ENCODE measurements at places on chromosomes 5 and 9.

DNA sequence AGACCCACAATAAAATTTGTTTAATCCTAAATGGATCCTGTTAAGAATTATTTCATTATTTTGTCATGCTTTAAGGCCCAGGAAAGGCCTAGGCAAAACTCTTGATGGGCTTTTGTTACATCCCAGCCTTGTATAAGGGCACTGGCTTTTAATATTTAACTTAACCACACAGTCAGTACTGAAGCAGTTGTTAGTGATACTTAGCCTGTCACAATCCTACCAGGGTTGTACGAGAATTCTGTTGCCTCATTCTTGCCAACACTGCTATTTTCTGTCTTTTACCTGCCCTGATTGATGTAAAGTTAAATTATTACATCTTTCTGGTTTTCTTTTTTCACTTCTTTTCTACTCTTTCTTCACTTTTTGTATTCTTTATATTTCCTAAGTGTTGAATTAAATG lies 10.9 kb downstream of the ZNF169 start:
- DNase-seq, result no peak

DNA sequence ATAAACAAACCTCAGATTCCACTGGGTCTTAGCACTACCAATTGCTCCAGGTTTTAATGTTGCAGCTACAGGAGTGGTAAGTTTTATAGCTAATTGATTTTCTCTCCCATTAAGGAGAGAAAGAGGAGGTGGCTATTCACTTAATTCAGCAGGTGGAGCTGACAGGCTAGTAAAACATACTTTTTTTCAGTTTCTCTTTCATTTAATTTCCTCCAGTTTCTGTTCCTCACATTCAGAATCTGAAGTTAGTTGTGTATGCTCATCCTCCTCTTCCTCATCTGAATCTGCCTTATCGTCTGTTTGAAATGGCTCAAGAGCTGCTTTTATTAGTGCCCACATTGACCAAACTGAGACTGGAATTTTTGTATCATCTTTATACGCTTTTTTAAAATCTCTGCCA lies 98.0 kb downstream of the PLPPR1 start:
- DNase-seq, result no peak

GRCh38 chr5:31954091-31954490 lies 220.0 kb downstream of the GOLPH3 start:
- DNase-seq, result no peak

DNA sequence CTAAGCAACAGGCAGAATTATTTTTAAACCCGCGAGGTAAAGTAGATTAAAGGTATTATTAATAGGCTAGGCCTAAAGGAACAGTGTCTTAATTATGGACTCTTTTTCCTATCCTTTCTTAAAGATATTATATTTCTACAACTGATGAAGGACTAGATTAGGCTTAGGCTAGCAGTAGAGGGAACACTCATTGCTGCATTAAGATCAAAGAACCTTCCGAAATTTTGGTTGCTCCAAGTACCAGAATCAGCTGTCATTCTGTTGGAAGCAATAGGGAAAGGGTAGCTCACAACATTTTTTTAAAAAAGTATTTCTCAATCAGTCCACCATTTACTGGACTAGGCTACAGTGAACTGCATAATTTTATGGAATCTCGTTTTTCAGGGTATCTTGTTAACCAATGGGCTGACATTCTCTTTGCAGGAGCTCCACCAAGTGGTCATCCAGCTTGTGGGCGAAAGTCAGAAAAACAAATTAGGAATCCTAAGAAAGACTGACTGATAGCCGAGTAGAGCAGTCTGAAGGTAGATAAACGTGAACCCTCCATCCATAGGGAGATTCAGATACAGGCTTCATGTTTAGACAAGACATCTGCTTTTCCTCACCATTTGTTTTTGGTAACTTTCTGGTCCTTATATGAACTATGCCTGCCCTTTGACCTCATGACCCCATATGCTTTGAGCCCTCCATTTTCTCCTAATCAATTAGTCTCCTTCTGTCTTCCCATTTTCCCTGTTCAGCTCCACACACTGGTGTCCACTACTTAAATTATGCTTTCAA lies 103.6 kb upstream of the CHD1 start:
- no peak for DNase-seq

DNA sequence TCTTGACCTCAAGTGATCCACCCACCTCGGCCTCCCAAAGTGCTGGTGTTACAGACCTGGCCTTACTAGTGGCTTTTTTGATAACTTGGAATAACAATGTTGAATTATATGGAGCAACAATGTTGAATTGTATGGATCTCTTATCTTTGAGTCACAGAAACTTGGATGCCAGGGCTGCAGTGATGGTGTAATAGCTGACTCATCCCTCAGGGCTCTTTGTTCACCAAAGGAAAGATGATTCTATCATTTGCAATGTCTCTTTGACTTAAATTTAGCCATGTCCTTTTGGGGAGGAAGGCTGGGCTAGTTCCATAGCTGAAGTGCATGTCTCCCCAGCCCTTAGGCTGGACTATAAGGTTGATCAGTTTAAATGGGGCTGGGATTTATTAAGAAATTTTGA lies 172.3 kb downstream of the PDZD2 start:
- no peak for DNase-seq

DNA sequence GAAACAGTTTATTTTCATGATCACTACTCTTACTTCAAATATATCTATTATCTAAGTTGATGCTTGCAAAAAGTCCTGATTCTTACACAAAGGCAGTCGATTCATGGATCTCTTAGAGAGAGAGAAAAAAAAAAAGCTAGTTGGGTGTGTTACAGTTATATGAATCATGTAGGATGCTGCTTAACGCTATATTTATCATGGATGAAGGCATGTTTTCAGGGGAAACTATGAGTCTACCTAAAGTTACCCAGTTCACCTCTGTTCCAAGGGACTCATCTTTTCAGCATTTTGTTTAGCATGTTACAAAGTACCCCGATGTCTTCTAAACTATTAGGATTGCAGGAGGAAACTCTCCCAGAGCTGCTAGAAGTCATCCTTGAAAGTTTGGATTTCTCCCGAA lies 13.5 kb downstream of the TMC1 start:
- no peak for DNase-seq

GRCh38 chr5:4700871-4701270 lies 439.3 kb upstream of the ADAMTS16 start:
- no peak for DNase-seq

GRCh38 chr5:1111241-1111726 lies 579 bp downstream of the SLC12A7 start:
- no peak for DNase-seq

GRCh38 chr5:171840711-171841522 lies 55.3 kb downstream of the SMIM23 start:
- DNase-seq, result no peak

- no peak for DNase-seq
Measured at GRCh38 chr5:3116366-3116765, 364.9 kb upstream of the IRX2 start.

GRCh38 chr5:136330353-136331038 lies 34.8 kb downstream of the TRPC7 start:
- DNase-seq, result no peak

DNA sequence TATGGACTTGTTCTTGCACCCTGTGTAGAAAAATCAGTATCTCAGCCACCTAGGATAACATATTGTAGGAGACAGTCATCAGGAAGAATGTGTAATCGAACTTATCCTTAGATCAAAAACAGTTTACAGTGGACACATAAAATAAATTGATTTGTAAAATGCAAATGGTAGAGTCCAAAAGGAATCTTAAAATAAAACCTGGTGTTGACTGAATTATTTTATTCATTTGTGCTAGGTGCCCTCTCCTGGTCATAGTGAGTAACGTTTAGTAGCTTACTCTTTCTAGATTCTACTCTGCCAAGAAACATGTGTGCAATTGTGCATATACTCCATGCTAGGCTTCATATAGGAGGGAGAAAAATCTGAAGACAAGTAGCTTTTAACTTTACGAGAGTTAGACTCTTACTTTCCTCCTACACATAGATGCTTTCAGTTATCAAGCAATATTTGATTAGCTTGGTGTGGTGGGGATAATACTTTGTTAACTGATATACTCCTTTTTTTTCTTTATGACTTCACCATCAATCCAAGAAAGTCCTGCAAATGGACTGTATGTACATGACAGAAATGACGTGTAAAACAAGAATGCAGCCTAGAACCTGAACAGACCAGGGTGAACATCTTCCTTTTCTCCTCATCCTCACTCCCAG lies 23.7 kb upstream of the LOX start:
- no peak for DNase-seq

DNA sequence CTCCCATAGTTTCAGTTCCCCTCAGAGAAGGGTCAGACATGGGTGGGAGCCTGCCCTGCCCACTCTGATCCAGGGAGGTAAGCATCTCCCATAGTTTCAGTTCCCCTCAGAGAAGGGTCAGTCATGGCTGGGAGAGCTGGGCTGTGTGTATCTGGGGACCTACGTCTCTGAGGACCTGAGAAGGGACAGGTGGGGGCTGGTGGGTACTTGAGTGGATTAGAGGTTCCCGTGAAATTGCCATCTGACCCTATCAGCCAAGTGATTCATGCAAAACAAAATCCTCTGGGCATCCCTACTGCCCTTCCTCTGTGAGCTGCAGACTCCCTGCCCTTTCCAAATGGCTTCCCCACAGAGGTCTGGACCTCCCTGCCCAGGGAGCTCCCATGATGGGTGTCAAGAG lies 3.9 kb downstream of the ENHO start:
- DNase-seq, result no peak

- DNase-seq, result no peak
Measured at GRCh38 chr9:26723486-26723885, 169.1 kb downstream of the CAAP1 start.

DNA sequence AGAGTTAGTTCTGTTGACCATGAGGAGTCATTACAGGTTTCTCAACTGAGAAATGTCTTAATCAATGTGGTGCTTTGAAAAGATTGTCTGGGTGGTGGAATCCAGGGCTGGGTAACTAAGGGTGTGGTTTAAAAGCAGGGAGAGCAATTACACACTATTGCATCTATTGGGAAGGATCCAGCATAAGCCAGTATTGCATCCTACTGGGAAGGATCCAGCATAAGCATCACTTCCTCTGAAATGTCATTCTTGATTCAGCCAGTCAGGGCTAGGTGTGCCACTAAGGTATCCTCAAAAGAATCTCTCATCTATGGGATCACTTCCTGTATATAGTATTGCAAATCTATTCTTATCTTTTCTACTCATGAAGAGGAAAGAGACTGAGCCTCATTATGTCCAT lies 38.6 kb downstream of the ELOVL7 start:
- no peak for DNase-seq

DNA sequence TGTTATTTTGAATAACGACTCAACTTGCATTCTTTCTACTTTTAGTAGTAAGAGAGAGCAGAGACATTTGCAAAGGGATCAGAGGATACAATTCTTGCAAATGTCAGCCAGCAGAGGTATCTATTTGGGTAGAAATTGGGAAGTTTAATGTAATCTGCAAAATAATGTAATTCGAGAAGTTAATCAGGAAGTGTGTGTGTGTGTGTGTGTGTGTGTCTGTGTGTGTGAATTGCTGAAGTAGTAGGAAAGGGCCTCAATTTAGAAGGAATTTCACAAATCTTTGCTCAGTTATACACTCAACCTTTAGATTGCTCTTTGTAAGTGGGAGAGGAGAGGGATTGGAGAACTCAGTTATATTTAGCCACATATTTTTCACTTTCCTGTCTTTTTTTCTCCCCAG lies 11.0 kb upstream of the IFNA1 start:
- no peak for DNase-seq

DNA sequence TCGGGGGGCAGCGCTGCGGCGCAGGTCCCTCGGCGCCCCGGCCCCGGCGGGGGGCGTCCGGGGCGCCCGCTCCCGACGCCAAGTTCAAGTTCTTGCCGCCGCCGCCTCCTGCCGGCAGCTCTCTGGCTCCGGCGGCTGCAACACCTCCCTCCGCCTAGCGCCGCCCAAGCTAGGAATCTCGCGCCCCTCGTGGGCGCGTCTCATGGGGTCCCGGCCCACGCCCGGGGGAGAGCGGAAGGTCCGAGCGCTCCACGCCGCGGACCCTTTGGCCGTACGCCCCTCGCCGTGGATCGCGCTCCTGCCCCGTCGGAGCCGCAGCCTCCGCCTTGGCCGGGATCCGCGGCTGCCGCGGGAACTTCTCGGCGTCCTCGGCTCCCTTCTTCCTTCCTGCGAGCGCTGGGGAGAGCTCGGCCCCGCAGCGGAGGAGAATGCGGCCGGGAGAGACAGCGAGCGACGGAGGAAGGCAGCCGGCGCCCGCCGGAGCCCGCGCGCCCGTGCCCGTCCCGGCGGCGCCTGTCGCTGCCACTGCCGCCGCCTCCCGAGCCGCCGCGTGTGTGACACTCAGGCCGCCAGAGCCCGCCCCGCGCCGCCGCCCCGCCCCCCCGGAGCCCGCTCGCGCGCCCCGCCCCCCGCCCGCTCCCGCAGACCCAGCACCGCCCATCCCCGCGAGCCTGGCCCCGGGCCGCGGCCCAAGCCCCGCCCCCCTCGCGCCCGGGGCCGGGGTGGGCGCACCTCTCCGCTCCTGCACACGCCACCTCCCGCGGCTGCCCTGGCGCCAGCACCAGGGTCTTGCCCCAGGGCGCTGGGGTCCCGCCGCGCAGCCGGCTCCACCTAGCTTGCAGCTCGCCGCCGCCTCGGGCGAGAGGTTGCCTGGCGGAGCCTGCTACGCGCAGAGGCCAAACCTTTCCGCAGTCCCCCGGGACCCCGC lies at the start of gene SHB:
SHB (minus strand) TSS at position 527 of the 928 bp plus-strand sequence. CDS start 582 bp downstream, outside the sequence.
- peak; percentile 68 for DNase-seq

DNA sequence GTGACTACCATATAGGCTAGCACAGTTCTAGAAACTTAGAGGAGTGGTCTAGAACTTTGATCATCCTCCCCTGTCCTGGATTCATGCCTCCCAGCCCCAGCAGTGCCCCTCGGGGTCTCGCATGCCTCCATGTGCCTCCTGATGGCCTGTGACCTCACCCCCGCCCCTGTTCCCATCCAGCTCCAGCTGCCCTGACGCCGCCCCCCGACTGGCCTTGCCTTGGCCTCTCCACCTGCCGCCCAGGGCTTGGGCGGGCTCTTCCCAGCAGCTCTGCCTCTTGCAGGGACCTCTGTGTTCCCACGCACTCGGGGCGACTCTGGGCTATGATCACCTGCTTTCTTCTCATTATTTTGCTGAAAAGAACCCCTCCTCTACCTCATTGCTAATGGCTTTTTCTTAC lies 115.4 kb upstream of the PHYKPL start:
- DNase-seq, result no peak

GRCh38 chr5:156835905-156836304 lies 14.2 kb upstream of the PPP1R2B start:
- no peak for DNase-seq

DNA sequence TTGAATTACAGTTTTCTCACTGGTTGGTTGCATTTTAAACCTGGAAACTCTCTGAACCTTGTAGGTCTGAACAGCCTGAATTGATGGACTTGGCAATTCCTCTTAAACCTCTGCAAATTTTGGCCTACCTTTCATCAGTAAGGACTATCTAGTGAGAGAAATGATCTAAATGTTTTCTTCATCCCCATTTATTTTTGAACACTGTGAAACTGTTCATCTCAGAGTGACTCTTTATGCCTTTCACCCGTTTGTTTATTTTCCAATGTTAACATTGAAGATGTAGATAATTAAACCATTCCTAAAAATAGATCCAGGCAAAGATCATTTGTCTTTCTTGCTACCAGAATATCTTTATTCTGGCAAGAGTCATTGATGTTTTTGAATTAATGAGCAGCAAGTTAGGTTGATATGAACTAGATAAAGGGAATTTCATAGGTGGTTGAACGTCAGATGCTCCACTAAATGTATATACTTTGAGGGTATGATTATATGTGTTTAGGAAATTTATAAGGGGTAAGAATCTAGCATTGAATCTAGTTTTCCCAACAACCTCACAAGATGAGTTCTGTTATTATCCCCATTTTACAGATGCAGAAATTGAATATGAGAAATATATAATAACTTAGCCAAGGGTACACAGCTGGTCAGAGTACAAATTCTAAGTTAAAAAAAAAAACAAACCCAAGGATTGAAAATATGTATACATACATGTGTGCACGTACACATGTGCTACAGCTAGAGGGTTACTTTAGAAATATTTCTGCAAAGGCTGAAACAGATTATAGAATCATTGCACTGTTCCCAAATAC lies 3.4 kb downstream of the CPEB4 start:
- DNase-seq, result no peak

Measured in activated naive CD4-positive, alpha-beta T cell (primary cell).